ENCODE measurements at places on chromosomes 11 and 22. TPM values are rescaled to one million over a fixed set of nuclear protein-coding genes. Genes with fewer than 3 reads are reported as not detected.

The GRM5 gene
- 0.04 TPM for total RNA-seq

The DCDC1 gene
- total RNA-seq, result 0.11 TPM

The C11orf91 gene
- total RNA-seq, result 0.41 TPM

The NCAPD3 gene
- 40.7 TPM for total RNA-seq

The CADM1 gene
- total RNA-seq, result 49.0 TPM

DNA sequence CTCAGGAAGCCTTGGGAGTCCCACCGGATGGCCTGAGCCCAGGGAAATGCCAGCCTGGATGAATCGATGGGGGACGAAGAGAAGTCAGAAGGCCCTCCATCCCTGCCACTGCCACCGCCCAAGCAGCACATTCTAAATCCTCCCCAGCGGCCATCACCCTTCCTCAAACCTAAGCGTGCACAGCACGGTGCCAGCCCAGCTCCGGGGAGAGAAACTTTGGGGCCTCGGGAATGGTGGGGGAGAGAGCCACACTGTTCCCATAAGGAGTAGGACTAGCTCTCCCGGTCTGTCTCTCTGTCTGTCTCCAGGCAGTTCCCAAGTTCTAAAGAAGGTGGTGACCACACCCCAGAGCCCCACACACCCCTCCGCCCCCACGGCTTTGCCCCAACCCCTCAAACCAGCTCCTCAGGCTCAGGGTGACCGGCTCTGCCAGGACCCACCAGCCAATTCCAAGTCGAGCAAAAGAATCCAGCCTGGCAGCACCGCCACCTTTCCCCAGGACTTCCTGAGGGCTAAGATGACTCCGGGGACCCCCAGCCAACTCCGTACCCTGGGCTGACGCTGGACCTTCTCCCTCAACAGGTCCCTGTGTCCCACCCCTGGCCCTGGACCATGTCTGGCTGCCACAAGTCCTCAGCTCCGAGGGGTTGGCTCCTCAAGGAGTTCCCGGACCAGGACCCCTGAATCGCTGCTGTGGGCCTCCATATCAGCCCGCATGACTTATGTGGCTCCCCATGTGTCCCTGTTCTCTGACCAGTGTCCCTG, 2.7 kb downstream of the AHNAK start:
- no peak for DNase-seq

The KIF18A gene
- 16.8 TPM for total RNA-seq

DNA sequence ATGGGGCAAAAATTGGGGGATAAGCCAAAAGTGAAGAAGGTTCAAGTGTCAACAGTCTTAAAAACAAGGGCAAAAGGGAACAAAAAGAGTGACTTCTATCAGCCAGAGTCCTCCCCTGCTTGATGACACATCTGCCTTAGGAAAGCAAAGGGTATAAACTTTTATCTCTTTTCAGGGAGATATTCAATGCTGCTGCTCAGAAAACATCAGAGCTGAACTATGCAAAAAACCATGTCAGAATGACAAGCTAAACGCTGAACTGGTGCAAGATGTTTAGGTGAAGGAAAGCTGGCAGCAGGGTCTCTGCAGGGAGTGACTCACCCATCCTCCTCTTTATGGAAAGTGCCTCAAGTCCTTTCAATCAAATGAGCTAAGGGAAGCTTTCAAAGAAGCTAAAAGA, 24.7 kb downstream of the ALG9 start:
- no peak for DNase-seq

The CHST1 gene
- not detected for total RNA-seq

GRCh38 chr11:42502151-42502550, 809.6 kb upstream of the API5 start:
- no peak for DNase-seq

The SAA1 gene
- 14.6 TPM for total RNA-seq

DNA sequence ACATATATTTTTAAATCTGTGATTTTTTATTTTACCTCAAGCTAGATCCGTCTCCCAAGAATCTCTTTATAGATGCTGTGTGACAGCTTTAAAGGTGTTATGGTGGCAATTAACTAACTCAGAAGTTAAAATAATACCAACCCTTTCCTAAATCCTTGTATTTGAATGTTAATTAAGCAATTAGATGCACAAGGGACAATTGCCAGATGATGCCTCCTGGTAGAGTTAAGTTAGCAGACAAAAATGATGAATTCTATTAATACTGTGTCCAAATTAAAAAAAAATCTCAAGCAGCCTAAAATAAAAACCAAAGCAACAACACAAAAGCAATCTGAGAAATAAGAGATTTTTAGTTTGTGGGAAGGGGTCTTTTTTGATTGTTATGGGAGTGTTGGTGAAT, 78.9 kb downstream of the FANCF start:
- no peak for DNase-seq

The IGF2 gene
- 0.14 TPM for total RNA-seq

GRCh38 chr11:71198141-71198822, 54.1 kb downstream of the SHANK2 start:
- DNase-seq, result no peak

The APOL2 gene
- total RNA-seq, result 14.7 TPM

DNA sequence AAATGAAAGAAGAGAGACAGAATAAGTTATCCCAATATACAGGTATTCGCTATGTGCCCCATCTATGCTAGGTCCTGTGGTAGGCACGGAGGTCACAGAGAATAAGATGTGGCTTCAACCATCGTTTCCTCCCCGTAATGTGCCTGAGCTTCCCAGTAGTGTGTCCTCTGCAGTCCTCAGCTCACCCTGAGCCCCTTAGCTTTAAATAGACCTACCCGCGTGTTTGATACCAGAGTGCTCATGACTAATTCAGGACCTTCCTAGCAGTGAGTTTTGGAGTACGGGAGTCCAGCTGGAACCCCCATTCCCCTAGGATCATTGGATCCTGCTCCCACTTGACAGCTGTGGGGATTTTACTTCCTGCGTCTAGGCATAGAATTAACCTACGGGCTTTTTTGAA, 37.5 kb upstream of the SYN3 start:
- no peak for DNase-seq

GRCh38 chr22:38355275-38355674, 38.0 kb upstream of the CSNK1E start:
- no peak for DNase-seq

DNA sequence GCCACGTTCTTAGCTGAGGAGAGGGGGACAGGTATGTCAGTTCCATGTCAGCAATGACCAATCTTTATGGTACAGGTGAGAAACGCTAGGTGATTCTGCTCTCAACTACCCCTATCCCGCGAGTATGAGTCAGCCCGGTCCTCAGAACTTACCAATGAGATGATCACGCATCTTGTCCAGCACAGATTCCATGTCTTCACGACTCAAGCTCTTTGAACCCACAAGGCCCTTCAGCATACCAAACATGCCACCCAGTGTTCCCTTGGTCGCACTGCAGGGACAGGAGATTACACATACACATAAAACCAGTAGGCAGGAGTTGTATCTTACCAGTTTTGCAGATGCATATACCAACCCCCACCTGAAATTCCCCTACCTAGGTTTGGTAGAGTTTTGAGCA, 2.9 kb downstream of the SRPRA start:
- DNase-seq, result no peak

GRCh38 chr11:44766112-44766971, 39.6 kb downstream of the TSPAN18 start:
- no peak for DNase-seq

The SYT8 gene
- total RNA-seq, result 18.1 TPM

GRCh38 chr11:44862558-44863101, 88.1 kb downstream of the TP53I11 start:
- no peak for DNase-seq

GRCh38 chr11:5290106-5290505, 11.6 kb downstream of the OR51B4 start:
- DNase-seq, result no peak

The GLB1L3 gene
- total RNA-seq, result 0.92 TPM

- no peak for DNase-seq
Measured at GRCh38 chr11:19666951-19667350, 45.7 kb upstream of the NAV2 start.

- no peak for DNase-seq
Measured at GRCh38 chr11:824942-825341, 2.8 kb upstream of the CRACR2B start.

DNA sequence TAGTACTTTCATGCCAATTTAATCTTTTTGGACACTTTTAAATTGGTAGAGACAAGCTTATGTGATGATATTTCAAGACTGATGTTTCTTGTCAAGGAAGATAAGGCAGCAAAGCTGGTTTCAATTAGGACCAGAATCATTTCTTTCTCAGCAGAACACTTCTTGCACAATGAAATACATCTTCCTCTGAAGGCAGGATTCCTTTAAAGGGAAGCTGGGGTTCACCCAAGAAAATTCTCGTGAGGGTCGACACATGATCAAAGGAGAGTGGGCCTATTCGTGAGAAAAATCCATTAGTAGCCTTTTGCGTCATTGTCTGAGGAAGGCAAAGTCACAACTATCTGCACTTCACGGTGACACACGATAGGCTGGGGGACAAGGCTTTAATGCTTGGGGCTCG, 17.6 kb downstream of the TTC12 start:
- DNase-seq, result no peak

DNA sequence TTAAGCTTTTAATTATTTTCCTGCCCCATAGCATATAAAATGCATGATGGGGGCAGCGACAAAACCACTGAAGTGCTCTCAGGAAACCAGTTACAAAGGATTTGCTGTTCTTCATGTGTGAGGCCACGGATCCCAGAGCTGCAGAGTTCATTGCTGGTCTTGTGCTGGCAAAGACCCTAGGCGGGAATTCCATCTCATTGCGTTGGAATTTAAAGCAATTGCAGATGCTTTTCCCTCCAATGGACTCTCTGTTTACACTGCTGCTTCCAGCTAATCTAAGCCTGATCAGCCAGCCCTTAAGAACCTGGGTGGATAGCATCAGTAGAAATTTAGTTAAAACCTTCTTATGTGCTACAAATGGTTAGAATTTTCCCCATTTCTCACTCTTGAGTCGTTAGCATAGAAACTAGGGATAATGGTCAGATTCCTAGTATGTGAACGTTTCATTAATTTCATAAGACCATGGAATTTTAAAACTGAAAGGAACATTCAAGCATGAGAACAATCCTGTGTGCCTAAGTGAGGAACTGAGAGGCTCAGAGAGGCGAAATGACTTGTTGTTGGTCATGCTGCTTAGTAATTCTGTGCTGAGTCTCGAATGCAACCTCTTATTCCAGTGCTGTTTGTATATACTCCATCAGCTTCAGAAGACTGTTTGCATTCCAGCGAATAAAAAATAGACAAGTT, 36.1 kb upstream of the ADSL start:
- DNase-seq, result no peak

DNA sequence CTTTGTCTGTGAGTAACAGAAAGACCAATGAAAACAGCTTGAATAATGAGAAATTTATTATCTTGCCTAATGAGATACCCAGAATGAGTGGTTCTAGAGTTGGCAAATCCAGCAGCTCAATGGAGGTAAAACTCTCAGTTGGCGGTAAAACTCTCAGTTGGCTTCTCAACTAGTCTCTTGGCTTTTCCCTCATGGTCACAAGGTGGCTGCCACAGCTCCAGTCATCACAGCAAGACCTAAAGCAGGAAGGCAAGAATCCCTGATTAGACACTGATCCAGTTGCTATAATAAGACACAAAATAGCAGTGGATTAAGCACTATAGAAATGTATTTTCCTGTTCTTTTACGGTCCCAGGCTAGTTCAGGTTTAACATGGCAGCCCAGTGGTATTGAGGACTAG, 37.5 kb upstream of the TSPAN18 start:
- DNase-seq, result no peak

GRCh38 chr22:45240810-45241631, at the start of gene KIAA0930:
Gene KIAA0930, minus strand, starts transcription at chr22:45240894. Its CDS starts 191 bp downstream, at chr22:45240703.
- DNase-seq, result no peak

DNA sequence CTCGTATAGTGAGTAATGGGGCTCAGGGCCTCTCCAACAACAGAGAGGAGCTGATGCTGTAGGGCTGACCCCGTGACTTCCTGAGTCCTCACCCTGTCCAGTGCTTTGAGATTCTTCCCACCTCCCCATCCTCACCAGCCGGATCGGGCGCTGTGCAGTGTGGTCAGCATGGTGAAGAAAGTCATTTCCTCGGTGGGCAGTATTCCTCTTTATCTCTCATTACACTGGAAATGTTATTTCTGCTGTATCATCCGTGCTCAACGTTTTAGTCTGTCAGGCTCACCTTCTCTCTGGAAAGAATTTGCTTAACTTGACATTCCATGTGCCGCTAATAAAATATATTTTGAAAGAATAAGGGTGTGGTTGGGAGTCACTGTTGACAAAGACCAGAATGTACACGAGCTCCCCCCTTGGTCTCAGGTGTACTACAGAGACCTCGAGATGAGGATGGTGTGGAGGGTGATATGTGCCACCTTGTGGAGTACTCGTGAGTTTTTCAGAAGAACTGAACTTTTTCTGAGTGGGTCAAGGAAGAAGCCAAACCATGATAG, 25.7 kb upstream of the SCGB1A1 start:
- no peak for DNase-seq

- DNase-seq, result no peak
Measured at GRCh38 chr22:47168900-47169800, 406.7 kb downstream of the TBC1D22A start.

The IL10RA gene
- not detected for total RNA-seq

- peak; percentile 65 for DNase-seq
Measured at GRCh38 chr22:40156001-40156516, 21.7 kb upstream of the TNRC6B start.

DNA sequence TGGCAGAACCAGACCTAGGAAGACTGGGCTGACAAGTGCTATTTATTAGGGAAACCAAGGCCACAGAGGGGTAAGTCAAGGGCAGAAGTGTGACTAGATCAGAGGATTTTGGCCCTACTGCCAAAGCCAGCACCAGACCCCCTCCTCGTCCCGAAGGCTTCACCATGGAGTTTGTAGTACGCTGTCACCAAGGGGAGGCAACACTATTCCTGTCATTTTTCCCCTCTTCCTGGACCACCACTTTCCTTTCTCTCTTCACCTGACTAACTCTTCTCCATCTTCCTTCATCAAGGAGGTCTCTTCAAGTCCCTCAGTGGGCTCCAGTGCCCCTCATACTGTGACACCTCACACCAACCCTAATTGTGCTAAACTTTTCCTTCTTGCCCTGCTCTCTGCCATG, 34.9 kb downstream of the MN1 start:
- DNase-seq, result no peak

The MS4A1 gene
- not detected for total RNA-seq

The CDC42BPG gene
- 11.1 TPM for total RNA-seq

The TTC28 gene
- 4.7 TPM for total RNA-seq

- DNase-seq, result no peak
Measured at GRCh38 chr11:111699579-111700156, 66.5 kb downstream of the PPP2R1B start.

DNA sequence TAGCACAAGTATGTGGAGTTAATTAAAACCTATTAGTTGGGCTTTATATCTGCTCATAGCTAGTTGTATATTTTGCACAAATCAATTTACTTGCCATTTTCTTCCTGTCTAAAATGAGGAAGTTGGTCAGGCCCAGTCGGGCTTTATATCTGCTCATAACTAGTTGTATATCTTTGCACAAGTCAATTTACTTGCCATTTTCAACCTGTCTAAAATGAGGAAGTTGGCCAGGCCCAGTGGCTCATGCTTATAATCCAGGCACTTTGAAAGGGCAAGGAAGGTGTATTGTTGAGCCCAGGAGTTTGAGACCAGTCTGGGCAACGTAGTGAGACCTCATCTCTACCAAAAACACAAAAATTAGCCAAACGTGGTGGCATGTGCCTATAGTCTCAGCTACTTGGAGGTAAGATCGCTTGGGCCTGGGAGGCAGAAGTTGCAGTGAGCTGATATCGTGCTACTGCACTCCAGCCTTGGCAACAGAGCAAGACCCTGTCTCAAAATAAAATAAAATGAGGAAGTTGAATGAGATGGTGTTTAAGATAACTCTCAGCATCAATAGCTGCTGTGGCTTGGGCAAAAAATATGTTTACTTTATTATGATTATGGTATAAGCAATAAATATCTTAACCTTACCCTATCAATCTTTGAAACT, 1558.6 kb upstream of the RAG2 start:
- no peak for DNase-seq

The GLB1L2 gene
- total RNA-seq, result 1.4 TPM

GRCh38 chr22:45227645-45228400, 12.9 kb downstream of the KIAA0930 start:
- no peak for DNase-seq

Measured in foreskin keratinocyte (primary cell).